HT-29 (cell line): ENCODE measurements at places on chromosomes 4 and X.

GRCh38 chr4:173703021-173703420 is 173.0 kb upstream of the HAND2 start:
- no peak for DNase-seq

DNA sequence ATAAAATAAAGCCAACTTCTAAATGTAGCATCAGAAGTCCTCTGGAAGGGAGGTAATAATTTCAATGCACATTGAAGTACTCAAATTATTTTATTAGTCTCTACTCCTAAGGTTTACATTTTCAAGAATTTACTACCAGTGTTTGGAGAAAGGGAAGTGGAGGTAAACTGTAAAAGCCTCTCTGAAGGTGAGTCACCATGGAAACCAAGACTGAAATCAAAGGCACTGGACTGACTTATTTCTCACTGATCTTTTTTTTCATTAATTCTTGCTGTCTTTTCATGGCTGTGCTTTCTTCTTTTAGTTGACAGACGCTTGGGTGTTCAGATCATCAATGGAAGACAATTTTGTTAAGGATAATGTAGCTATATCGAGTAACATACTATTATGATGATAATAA is 9.7 kb downstream of the SLC39A8 start:
- no peak for DNase-seq

DNA sequence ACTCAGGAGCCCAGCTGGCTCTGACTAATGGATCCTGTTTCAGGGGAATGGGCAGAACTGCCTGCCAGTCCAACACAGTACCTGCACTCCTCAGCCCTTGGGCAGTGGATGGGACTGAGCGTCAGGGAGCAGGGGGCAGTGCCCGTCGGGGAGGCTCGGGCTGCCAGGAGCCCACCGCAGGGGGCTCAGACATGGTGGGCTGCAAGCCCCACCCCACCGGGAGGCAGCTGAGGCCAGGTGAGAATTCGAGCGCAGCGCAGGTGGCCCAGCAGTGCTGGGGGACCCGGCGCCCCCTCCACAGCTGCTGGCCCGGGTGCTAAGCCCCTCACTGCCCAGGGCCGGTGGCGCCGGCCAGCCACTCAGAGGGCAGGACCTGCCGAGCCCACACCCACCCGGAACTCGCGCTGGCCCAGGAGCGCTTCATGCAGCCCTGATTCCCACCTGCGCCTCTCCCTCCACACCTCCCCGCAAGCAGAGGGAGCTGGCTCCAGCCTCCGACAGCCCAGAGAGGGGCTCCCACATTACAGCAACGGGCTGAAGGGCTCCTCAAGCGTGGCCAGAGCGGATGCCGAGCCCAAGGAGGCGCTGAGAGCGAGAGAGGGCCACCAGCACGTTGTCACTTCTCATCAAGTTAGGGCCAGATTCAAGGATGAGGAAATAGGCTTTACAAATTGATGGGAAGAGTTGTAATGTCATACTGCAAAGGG is 668.8 kb downstream of the GALNTL6 start:
- DNase-seq = no peak

- DNase-seq = no peak
These were observed 42.1 kb downstream of the SLC9A7 start for GRCh38 chrX:46716796-46717195.

DNA sequence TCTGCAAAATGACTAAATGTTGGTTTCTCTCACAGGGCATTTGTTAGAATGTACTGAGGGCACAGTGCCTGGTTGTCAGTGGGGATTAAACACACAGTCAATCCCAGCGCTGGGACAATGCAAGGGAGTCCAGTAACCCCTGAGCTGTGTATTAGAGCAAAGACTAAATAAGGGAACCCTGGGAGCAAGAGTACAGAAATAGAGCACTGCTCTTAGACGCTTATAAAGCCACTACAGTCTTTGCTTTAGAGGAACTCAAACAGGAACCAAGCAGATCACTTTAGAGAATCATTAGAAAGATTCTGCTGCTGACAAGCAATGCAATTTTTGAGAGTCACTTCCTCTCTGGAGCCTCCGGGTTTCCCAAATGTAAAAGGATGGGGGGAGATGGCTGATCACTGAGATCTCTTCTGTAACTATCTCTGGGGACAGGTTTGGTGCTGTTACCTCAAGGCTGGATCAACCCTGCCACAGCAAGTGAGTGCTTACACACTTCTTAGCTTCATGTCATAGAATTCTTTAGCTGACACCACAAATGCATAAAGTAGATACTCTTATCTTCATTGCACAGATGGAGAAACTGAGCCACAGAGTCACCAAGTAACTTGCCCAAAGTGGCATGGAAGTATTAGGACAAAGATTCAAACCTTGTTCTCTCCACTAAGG is 137.8 kb upstream of the CPEB2 start:
- DNase-seq = no peak

GRCh38 chrX:68652326-68653170 is 5.1 kb downstream of the STARD8 start:
- DNase-seq = no peak

DNA sequence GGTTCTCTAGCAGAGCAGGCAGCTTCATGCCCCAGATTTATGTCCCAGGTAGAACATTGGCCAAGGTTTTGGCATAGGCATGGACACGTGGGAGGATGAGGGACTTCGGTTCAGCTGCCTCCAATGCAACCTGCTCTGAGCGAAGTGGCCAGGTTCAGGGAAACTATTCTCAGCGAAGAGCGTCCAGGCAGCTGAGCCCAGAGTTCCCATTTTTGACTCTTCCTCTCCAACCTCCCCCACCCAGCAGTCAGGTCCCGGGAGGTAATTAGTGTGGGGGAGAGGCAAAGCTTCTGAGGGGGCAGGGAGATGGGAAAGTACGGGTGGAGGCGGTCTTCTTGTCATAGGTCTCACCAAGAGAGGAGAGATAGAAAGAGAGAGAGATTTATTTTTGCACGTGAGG is 1.0 kb downstream of the GABRA4 start:
- DNase-seq = no peak

- no peak for DNase-seq
These were observed 84.3 kb downstream of the PJA1 start for GRCh38 chrX:69080855-69081465.

- no peak for DNase-seq
These were observed 36.8 kb upstream of the REST start for GRCh38 chr4:56870946-56871345.

DNA sequence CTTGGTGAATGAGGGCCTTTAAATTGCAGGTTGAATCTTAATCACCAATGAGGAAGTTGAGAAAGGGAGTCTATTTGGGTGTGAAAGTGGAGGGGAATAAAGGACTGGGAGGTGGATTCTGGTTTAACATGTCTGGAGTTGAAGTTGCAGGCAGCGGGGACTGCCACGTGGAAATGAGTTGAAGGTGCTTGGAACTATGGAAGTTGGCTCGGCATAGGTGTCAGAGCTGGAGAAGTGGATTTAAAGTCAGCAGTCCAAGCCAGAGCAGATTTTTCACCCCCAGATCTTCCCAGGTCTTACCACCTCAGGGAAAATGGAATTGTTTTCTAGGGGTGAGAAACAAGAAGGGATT is 44.9 kb downstream of the TIGD4 start:
- no peak for DNase-seq

DNA sequence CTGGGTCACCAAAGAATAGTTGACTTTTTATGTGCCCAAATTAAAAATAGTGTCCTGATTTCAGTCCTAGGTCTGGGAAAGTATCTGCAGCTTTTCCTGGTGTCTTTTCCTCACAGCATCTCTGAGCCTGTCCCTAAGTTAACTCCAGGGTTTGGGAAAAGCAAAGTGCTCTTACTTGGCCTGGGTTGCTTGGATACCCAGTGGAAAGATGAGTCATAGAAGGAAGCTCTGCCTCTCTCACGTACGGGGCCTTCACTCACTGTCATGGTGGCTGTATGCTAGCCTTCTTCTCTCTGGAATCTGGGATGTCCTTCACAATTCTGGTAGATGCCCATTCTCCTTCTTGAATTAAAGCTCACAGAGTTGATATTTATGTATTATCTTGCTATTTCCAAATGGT is 607.3 kb downstream of the ANKRD50 start:
- DNase-seq = peak; percentile 9

DNA sequence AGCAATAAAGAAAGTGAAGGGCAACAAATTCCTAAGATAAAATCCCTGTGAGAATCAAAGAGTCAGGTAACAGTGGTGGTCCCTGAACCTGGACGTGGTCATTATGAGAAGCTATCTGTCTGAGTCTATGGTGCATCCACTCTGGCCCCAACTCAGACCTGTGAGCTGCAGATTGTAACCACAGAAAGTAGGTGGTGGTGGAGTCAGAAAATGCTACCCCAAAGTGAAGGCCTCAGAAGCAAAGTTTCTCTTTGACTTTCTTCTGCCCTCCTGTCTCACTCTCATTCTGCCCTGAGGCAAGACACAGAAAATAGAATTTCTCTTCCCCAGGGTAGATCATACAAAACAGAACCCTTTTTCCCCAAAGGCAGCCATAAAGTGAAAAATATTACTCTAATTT is 84.1 kb upstream of the NEIL3 start:
- DNase-seq = no peak

DNA sequence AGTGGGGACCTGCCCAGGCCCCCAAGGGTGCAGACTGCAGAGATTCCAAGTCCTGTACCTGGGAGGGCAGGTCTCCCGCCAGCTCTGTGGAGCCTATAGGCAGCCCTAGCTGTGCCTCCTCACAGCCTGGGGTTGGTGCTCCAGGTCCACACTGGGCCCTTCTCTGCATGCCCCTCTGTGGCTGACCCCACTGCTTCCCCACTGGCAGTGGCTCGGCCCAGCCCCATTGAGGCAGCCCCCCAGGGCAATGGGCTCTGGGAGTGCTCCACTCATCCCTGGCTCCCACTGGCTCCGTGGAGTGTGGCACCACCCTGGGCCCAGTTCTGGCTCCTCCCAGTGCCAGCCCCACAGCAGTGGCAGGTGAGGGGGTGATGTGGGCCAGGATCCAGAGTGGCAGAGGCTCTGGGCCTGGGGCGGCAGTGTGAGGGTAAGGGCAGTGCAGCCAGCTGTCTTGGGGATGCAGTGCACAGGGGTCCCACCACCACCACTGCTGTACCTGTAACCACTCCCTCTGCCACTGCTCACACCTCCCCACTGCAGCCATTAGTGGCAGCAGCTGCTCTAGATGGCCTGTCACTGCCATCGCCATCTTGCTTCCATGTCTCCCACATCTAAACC is 312.2 kb downstream of the GPM6A start:
- DNase-seq = no peak

DNA sequence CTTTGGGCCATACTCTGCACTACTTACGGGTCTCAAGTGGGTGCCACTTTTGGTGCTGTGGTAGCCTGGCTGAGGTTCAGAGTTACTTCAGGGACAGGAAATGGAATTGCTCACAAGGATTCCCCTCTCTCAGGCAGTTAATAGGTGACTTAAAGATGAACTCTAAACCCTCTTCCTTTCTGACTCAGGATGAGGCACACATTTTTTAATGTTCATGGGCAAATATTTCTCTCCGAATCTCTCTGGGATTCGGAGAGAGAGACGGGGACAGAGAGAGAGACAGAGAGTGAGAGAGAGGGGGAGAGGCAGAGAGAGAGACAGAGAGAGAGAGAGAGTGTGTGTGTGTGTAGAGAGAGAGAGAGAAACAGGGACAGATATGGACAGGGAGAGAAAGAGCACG is 79.8 kb downstream of the NYX start:
- DNase-seq = no peak

DNA sequence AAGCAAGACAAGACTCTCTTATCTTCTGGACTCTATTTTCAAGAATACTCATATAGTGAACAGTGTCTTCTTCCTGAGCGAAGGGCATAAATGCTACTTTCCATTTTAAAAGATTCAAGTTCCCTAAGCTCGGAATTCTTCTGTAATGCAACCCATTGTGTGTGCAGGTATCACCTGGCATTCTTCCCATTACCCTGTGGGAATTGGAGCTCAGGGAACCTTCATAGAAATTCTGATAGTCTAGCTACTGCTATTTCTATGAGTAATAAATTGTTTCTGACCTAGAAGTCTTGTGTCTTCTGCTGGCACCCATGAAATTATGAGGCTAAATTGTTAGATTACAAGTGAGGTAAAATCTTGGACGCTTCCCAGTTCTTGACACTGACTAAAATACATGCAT is 324.1 kb upstream of the DIPK2B start:
- DNase-seq = no peak

DNA sequence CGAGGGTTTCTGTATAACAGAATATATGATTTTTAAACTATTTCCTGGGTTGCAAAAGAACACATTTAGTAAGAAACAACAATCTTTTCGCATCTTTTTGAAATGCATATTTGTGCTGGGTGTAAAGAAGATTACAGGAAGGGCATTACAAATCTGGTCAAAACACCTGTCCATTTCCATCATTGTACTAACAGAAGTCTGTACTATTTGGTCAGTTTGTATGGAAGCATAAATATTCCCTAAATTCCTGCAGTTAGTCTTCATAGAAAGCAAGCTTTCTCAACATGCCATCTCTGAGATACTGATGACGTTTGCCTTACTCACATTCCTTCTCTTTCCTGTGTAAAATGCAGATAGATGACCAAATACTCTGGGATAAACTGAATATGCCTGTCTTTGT is 203.3 kb downstream of the NWD2 start:
- DNase-seq = no peak

- no peak for DNase-seq
These were observed 94.5 kb upstream of the DHRSX start for GRCh38 chrX:2595258-2595657.

DNA sequence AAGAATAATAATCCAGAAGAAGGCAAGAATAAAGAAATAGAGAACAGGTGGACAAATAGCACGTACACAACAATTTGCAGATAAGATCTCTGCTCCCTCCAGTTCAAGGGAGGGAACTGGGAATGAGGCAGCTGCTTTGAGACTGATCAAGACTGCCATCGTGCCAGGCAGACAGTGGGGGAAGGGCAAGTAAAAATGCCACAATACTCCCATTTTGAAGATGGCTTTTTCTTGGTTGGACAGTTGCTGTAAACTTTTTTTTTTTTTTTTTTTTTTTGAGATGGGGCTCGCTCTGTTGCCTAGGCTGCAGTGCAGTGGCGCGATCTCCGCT is 17.2 kb downstream of the USP11 start:
- no peak for DNase-seq

GRCh38 chr4:153962311-153963039 is 173.6 kb upstream of the SFRP2 start:
- no peak for DNase-seq

DNA sequence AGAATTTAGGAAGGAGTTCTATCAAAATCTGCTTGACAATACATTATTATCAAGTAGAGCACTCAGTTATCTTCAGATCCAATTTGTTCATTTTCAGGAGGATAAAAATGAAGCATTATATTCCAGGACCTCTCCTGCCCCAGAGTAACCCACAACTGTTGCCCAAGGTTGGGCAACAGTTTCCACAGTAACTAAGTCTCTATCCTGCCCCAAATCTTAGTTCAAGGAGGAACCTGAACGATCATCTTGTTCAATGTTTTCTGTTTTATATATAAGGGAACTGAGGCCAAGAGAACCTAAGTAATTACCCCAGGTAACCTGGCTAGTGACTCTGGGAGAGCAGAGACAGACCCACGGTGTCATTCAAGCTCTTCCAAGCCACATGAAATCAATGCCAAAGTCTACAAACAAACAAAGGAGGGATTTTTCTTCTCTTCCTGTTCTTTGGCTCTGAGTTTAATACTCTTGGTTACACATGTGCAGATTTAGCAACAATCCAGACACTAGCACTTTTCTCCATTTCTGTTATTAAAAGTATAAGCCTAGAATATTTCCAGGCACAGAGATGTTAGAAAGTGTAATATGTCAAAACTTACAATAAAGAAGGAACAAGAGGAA is 105.6 kb downstream of the C4orf51 start:
- DNase-seq = no peak

GRCh38 chrX:9133426-9133825 is 99.5 kb upstream of the FAM9B start:
- no peak for DNase-seq

- no peak for DNase-seq
These were observed 217.0 kb downstream of the GUCY2F start for GRCh38 chrX:109264878-109265277.

GRCh38 chr4:159105761-159106243 is 2.9 kb downstream of the RAPGEF2 start:
- DNase-seq = no peak
